ENCODE measurements at places on chromosomes 2 and 18.

DNA sequence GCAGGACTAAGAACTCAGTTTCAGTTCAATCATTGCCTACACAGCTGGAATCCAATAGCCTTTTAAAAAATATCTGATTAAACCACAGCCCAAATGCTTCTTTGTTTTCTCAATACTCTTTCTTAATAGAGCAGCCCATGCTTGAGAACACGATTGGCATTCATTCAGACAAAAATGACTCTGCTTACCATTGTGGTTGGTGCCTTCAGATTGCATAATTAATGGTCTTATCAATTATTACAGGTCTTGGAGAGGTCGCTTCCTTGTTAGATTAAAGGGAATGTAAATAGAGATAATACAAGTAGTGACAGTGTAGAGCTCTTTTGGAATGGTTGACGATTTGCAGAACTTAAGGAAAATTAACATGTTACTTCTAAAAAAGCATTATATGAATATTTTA lies 107.2 kb downstream of the RNF152 start:
- DNase-seq: no peak

GRCh38 chr18:4813708-4814107 lies 358.6 kb upstream of the DLGAP1 start:
- no peak for DNase-seq

DNA sequence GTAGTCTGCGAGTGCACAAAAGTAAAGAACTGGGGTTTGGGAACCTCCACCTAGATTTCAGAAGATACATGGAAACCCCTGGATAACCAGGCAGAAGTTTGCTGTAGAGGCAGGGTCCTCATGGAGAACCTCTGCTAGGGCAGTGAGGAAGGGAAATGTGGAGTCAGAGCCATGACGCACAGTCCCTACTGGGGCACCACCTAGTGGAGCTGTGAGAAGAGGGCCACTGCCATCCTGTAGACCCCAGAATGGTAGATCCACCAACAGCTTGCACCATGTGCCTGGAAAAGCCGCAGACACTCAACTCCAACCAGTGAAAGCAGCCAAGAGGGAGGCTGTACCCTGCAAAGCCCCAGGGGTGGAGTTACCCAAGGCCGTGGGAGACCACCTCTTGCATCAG lies 206.4 kb downstream of the PIEZO2 start:
- DNase-seq: no peak

- DNase-seq: no peak
Measured at GRCh38 chr2:157995117-157995516, 106.6 kb upstream of the UPP2 start.

DNA sequence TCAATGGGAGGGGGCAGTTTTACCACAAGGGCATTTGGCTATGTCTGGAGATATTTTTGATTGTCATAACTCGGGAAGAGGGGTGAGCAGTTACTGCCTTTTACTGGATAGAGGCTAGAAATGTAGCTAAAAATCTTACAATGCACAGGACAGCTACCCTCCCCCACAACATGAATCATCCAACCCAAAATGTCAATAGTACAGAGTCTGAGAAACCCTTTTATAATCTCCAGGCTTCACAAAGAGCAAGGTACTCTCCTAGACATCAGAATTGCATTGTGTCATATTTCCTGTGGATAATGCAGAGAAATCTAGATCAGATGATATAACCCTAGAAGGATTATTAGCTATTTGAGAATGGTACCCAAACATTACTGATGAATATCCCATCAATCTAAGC lies 277.1 kb upstream of the NRP2 start:
- DNase-seq: no peak

Data from brain pericyte (primary cell).